ENCODE measurements at places on chromosomes 7 and 10. TPM values are rescaled to one million over a fixed set of nuclear protein-coding genes. Genes with fewer than 3 reads are reported as not detected.

CHCHD2 gene
- total RNA-seq, result 537 TPM

CTAGE6 gene
- total RNA-seq, result 0.94 TPM

SCART1 gene
- total RNA-seq, result 1.4 TPM

GRCh38 chr7:150804802-150805201 is 4.2 kb downstream of the TMEM176A start:
- H3K36me3 ChIP-seq, result no peaks in the 10 kb centered on the region
- H3K27me3 ChIP-seq, result peaks cover 29% of the 10 kb centered on the region
- DNase-seq, result no peak
- H3K4me1 ChIP-seq, result peaks cover 2% of the 10 kb centered on the region
- no peak overlapping the region for H3K4me3 ChIP-seq

DNA sequence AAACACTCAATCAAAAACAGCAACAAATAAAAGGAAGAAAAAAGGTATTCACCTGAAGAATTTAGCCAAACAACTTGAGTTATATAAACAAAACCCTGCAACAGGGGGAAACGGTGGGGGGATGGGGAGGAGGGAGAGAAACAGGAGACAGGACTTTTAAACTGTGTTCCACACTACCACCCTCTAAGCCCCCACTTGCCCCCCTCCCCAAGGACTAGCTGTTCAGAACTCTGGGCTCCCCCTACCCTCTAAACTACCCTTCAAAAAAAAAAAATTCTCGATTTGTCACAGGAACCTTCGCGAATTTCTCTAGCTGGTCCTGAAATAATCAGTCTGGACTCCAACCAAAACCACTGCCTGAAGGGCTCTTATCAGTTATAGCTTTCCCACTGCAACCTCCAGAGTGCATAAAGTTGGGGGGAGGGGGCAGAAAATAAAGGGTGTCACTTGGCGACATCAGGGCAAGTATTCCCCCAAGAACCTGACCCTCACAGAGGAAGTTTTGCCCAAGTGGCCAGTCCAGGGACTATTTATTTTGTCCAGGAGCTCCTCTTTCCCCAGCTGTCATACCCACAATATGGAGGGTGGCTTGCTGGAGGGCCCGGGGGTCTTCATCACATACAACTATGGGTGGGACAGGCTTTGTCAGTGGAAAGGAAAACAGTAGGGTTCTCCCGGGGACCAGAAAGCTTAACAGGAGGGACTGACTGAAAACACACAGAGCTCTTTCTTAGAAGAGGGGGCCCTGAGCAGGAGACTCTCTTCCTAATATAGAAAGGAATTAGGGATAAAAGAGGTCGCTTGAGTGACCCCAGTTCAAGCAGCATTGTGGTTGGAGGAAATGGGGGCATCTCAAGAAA is 1.3 kb downstream of the UBE2H start:
- peak overlapping the region; percentile 88 for H3K27ac ChIP-seq
- H3K4me3 ChIP-seq, result no peak overlapping the region
- peaks cover 15% of the 10 kb centered on the region for H3K4me1 ChIP-seq
- no peaks in the 10 kb centered on the region for H3K27me3 ChIP-seq
- H3K36me3 ChIP-seq, result peaks cover 2% of the 10 kb centered on the region

- H3K36me3 ChIP-seq, result no peaks in the 10 kb centered on the region
- H3K27ac ChIP-seq, result no peak overlapping the region
- H3K4me1 ChIP-seq, result no peaks in the 10 kb centered on the region
- no peaks in the 10 kb centered on the region for H3K27me3 ChIP-seq
- no peak overlapping the region for H3K4me3 ChIP-seq
Measured at GRCh38 chr7:157445956-157446295, 109.1 kb downstream of the DNAJB6 start.

- DNase-seq, result peak; percentile 95
- H3K4me3 ChIP-seq, result peak overlapping the region; percentile 77
- H3K27me3 ChIP-seq, result no peaks in the 10 kb centered on the region
- H3K4me1 ChIP-seq, result peaks cover 60% of the 10 kb centered on the region
- peaks cover 6% of the 10 kb centered on the region for H3K36me3 ChIP-seq
- peak overlapping the region; percentile 100 for H3K27ac ChIP-seq
Measured at GRCh38 chr7:155205368-155206317, 92.0 kb upstream of the INSIG1 start.
